GM10248 (cell line): ENCODE measurements at places on chromosomes 4 and X.

GRCh38 chr4:150854600-150854999 is 160.5 kb downstream of the LRBA start:
- DNase-seq, result no peak

DNA sequence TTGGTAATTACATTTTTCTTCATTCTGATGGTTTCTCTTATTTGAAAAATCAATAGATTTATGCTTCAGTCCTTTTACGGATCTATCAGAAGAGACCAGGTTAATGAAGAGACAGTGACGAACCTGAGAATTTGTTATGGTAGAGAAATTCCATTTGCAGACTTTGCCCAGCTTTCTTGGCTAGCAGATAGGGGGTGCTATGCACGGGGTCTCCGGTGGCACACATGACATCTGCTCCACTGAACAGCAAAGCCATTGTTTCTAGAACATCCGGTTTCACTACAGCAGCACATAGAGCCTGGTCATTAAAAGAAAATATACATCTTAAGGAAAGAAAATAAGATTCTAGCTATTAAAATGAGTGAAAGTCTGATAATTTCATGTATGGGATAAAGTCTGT is 85.1 kb downstream of the ARAP2 start:
- DNase-seq, result no peak

GRCh38 chr4:5460106-5460801 is 248.1 kb downstream of the EVC2 start:
- DNase-seq, result peak; percentile 35

DNA sequence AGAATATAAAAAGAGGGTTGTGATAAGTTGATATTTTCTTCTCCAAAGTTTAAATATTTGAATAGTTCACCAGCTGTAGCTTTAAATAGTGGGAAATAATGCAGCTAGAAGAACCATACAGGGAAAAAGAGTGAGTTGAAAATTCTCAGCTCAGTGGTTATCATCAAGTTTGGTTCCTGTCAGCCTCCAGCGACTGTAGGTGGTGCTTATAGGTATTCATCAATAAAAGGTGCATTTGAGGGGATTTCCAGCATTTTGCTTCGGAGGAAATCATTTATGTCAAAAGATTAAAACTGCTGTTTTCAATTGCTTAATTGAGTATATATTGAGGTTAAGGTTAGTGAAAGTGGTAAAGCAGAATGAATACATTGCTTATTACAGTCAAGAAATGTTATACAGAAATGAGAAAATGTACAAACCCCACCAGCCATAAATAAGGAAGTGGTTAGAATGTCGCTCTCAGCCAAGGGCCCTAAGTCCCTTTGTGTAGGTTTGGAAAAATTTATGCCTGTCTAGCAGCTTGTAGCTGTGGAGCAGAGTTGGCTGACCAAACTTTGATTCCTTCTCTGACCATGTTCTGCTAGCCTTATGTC is 532.9 kb upstream of the FTHL17 start:
- no peak for DNase-seq

DNA sequence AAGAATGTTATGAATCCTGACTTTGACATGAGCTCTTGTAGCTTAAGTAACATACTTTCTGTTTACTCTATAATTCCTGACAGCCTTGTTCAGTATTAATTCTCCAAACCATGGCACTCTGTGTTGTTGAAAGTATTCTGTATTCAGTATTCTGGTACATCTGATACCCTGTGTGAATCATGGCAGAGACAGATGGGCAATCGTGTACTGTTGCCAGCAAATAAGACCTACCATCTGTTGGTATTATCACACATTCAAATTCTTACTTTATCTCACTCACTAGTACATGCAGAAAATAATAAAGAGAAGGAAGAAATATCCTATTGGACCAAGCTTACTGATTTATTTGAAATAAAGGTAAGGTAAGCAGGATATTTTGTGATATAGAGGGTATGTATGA is 7.9 kb downstream of the MBTPS2 start:
- no peak for DNase-seq

DNA sequence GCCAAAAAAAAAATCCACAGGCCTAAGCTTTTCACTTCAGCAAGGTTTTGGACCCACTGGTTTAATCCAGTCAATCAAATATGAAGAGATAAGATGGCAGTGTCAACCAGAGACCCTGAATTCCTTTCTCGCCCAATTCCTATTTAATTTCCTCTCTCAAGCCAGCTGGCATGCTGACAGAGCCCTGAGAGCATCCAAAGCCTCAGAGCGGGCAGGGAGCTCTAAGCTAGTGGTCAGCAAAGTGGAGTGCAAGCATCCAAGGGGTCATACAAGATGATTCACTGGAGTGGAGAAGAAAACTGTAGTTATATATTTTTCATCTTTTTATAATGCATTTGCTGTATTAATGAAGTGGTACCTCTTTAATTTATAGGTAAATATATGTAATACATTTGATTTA is 37.8 kb upstream of the PRPS2 start:
- no peak for DNase-seq

DNA sequence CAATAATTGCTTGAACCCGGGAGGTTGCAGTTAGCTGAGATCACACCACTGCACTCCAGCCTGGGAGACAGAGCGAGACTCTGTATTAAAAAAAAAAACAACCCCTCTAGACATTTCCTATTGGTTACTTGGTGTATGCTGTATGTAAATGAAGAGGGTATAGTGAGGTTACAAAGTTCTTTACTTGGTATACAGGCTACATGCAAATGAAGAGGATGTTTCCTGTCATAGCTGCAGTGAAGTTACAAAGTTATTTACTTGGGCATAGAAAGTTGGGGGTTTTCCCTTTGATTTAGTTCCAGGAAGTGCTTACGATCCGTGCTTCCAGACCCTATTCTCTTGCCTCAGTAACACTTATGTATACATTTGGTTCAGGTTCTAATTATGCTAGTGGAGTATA is 38.4 kb upstream of the CLNK start:
- peak; percentile 26 for DNase-seq

DNA sequence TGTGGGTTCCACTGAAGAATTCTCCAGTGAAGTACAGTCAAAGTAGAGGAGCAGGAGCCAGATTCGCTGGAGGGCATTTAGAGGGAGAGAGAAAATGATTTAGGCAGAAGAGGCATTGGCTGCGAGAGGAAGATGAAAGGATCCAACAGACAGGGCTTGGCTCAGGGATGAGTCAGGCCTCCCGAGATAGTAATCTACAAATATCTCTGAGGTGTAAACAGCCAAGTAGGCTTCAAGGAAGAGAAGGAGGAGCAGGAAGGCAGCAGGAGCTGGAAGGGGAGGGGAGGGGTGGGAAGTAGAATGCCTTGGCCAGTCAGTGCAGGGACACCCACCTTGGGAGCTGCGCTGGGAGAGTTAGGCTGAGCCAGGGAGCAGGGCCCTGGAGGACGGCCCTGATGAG is 55.5 kb downstream of the PJA1 start:
- no peak for DNase-seq

GRCh38 chr4:123937581-123937980 is 541.0 kb downstream of the SPRY1 start:
- no peak for DNase-seq

- no peak for DNase-seq
These were observed 10.5 kb downstream of the CD99L2 start for GRCh38 chrX:150887906-150888465.

GRCh38 chr4:60913002-60913401 is 287.1 kb upstream of the ADGRL3 start:
- DNase-seq, result no peak

GRCh38 chr4:121764702-121765367 is at the start of gene SMIM43:
Gene SMIM43, minus strand, starts transcription at chr4:121765164. Its CDS starts 59 bp downstream, at chr4:121765105.
- no peak for DNase-seq

GRCh38 chr4:156673483-156673882 is 298.1 kb downstream of the PDGFC start:
- DNase-seq, result no peak

- DNase-seq, result no peak
These were observed 3.9 kb downstream of the LOC101059915 start for GRCh38 chrX:71671043-71671780.

DNA sequence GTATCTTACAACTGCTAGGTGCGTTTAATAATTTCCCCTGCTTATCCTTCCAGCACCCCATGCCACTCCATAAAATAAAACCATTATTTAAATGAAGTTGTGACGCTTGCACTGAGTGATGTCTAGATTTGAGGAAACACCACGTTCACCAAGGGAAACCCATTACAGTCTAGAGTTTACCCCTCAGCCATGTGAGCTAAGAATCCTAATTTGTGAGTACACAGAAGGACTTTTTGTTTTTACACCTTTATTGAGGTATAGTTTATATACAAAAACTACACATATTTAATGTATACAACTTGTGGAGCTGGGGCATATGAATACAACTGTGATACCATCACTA is 326.8 kb downstream of the RAPGEF2 start:
- no peak for DNase-seq

DNA sequence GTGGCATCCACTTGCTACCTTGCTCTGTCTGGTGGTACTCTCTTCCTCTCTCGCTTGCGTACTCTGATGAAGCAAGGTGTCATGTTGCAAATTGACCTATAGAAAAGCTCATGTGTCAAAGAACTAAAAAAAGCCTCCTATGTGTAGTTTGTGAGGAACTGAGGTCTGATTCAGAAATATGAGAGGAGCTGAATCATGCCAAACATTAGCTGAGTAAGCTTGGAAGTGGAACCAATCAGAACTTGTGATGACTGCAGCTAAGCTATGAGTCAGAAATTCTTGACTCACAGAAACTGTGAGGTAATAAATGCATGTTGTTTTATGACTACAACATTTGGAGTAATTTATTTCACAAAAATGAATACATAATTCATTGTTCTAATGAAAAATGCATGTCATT is 2138.8 kb downstream of the PCDH7 start:
- DNase-seq, result no peak

- peak; percentile 56 for DNase-seq
These were observed 7.8 kb downstream of the RBM47 start for GRCh38 chr4:40621592-40622512.

DNA sequence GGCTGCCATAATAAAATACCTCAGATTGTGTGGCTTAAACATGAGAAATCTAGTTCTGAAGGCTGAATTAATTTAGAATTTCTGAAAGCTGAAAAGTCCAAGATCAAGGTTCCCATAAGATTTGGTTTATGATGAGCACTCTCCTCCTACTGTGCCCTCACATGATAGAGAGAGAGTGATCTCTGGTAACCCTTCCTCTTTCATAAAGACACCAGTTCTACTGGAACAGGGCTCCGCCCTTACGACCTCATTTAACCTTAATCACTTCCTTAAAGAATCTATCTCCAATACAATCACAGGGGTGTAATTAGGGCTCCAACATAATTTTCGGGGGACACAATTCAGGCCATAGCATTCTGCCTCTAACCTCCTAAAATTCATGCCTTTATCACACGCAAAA is 194.0 kb upstream of the MAB21L2 start:
- no peak for DNase-seq

GRCh38 chr4:25450491-25450901 is 73.4 kb downstream of the ANAPC4 start:
- no peak for DNase-seq

GRCh38 chr4:1641671-1642070 is 42.4 kb downstream of the FAM53A start:
- no peak for DNase-seq
